ENCODE measurements at places on chromosomes 1 and 21. TPM values are rescaled to one million over a fixed set of nuclear protein-coding genes. Genes with fewer than 3 reads are reported as not detected.

Gene KLHDC9
- 6.5 TPM for total RNA-seq

Gene CFHR1
- total RNA-seq = not detected

Gene SELL
- total RNA-seq = 1.1 TPM

Gene ODF2L
- 5.1 TPM for total RNA-seq

Gene OSCP1
- total RNA-seq = 5.3 TPM

Gene MLLT11
- total RNA-seq = 4.9 TPM

Gene HLX
- total RNA-seq = 5.0 TPM

Gene ACTA1
- 1,694 TPM for total RNA-seq

Gene ASTN1
- 0.35 TPM for total RNA-seq

Gene KIF17
- total RNA-seq = 6.0 TPM

Gene SPRR4
- total RNA-seq = not detected

Gene MCOLN2
- total RNA-seq = 0.19 TPM

Gene GUCA2B
- total RNA-seq = not detected

Gene OR2L3
- not detected for total RNA-seq

Gene SSR2
- 79.9 TPM for total RNA-seq

Gene DPT
- 42.0 TPM for total RNA-seq

Gene FMN2
- total RNA-seq = not detected

Gene TMEM54
- total RNA-seq = 10.9 TPM

Gene ERG
- 18.1 TPM for total RNA-seq

Gene TSPAN1
- 1.1 TPM for total RNA-seq

Gene BNIPL
- 0.30 TPM for total RNA-seq

Gene IL20
- total RNA-seq = not detected

Gene SLFNL1
- 0.16 TPM for total RNA-seq

Gene SPATC1L
- 7.7 TPM for total RNA-seq

Gene MAEL
- 0.87 TPM for total RNA-seq

Gene SLAMF6
- 0.46 TPM for total RNA-seq
